ENCODE measurements at places on chromosomes 1 and 21.
A peak's percentile ranks its signal among the peaks of the same experiment; 100 is the strongest.

DNA sequence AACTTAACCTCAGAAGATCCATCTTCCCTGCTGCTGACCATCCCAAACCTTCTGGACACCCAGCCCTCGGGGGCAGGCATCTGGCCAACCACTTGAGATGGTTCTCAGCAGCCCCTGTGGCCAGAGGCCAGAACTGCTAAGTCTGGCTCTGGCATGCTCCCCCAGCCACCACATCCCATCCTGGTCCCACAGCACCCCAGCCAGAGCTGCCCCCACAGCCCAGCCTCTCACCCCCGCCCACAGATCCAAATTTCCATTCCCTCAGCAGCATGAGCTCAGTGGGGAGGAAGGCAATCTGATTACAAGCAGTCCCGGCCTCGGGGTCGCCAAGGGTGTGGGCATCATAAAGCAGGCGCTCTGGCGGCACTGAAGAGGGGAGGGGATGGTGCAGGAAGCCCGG is 45.6 kb downstream of the GLIS1 start:
- peak; percentile 40 for DNase-seq

DNA sequence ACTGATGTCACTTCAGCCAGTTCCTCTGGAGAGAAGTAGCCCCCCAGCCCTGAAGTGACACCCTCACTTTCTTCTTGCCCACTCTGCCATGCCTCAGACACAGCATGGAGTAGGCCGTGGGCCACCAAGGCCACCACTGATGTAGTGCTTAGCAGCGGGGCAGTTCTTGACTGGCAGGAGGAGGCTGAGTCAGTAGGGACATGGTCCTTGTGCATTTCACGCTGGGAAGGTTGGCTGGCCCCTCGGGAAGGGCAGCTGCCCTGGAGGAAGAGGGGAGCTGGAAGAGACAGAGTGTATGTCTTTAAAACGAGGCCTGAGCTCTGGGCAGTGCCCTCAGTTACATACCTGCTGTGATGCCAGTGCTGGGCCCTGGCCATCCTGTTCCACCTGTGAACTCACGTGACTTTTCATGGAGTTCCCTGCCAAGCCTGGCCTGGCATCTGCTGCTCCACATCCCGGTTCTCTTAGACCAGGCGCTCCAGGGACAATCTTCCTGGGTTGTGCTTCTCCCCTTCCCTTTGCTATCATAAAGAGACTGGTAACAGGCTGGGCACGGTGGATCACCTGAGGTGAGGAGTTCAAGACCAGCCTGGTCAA is 158.6 kb upstream of the TMEM51 start:
- DNase-seq, result no peak

DNA sequence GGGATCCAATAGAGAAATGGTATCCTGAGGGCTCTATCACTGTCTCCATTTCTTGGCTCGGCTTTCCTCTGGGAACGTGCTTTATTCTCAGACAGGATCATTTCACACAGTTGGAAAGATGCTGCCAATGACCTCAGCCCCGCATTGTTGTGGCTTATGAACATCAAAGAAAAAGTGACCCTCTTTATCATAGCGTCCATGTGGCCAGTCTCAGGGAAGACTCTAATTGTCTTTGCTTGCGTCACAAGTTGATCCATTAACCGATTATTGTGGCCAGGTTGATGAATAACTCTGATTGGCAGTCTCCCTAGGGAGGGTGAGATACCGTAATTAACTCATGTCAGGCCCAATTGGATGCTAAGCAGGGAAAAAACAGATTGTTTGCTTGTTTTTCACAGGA is 10.4 kb upstream of the TMEM9 start:
- DNase-seq, result no peak

GRCh38 chr21:26070822-26071425 is 99.6 kb downstream of the APP start:
- DNase-seq, result peak; percentile 87

- peak; percentile 85 for DNase-seq
Measured at GRCh38 chr1:168603501-168604110, 27.2 kb downstream of the XCL1 start.

DNA sequence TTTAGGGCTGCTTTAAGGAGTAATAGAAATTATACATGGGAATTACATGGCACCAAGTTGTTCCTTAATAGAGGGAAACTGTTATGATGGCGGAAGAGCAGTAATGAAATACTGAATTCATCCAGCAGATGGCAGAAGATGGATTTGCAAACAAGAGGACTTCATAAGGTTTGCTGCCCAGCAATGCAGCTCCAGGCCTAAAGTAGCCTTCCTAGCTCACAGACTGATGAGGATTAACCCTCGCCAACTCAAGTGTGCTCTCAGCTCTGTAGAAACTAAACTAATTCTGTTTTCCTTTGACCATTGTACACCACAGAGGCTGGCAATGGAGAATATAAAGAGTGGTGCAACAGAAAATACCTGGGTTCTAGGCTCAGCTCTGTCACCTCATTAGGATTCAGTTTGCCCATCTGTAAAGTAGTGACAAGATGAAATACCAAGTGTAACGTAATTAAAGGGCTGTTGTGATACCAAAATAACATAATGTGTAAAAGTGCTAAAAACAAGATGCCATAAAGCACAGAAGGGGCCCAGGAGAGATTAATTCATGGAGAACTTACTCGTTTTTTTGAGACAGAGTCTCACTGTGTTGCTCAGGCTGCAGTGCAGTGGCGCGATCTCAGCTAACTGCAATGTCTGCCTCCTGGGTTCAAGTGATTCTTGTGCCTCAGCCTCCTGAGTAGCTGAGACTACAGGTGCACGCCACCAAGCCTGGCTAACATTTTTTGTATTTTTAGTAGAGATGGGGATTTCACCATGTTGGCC is 102.4 kb upstream of the SERBP1 start:
- DNase-seq, result peak; percentile 87

GRCh38 chr21:43275421-43276211 is 106.8 kb downstream of the CRYAA start:
- DNase-seq, result no peak

- DNase-seq, result no peak
Measured at GRCh38 chr1:38190983-38191382, 144.4 kb upstream of the POU3F1 start.

- DNase-seq, result no peak
Measured at GRCh38 chr1:175218786-175219434, 26.3 kb upstream of the KIAA0040 start.

DNA sequence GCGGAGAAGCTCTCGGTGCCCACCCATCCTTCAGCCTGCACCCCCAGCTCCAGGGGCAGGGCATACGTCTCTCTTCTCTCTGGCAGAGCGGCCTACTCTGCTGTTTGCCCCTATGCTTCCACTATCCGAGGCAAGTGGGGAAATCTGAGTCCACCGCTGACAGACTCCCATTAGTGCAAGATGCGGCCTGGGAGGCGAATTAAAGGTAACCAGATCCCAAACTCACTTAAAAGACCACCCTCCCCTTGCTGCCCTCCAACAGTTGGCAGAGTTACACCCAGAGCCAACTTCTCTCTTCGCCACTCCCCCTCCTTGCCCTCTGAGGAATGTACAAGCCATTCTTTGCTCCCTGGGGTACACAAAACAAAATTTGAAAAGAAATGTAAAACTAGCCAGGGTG is 6.4 kb downstream of the FOXD3 start:
- DNase-seq, result no peak

DNA sequence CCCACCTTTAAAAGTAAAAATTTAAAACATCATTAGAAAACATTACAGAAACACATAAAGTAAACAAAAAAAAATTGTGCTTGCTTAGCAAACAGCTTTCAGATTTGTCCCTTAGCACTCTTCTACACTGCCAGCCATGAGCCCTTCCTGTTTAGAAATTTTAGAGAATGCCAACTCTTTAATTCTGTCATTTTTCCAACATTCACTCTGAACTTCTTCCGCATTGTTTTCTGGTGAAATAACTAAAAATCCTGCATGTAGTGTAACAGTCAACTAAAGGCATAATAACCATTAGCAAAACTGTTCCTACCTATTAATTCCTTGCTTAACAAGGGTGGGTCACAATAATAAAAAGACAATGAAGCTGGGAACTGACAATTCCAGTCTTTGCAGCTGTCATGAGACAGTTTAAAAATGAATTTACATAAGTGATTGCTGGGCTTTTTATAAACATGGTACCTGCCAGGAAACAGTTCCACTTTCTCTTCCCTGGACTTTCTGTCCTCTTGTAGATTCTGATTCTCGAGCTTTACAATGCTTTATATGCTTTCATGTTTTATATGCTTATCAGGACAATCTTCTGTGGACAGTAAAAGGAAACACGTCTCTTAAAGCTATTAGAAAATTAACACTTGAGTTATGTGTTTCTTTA is 19.0 kb downstream of the GNG12 start:
- DNase-seq, result peak; percentile 35

DNA sequence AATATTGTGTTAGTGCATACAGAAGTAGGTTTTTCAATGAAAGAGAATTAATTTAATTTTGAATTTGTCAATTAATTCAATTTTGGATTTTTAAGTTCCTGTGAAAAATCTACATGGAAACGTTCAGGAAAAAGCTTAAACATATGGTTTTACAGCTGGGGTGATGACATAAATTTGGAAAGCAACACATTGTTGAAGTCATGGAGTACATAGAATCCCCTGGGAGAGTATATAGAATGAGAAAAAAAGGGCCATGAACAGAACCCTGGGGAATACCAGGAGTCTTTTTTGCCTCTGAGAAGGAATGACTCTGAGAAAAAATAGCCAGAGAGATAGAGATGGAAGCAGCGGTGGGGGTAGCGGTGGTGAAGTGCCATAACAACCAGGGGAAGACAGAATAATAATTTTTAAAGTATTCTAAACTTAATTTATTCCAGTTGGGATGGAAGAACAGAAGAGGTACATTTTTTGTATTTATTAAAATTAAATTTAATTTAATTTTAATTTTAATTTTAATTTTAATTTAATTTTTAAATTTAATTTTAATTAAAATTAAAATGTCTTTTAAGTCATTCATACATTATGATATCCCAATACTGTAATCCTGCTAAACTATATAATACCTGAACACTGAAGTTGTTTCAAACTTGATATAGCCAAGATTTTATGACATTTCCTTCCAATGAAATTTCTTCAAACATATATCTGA is 48.9 kb downstream of the NME7 start:
- no peak for DNase-seq

DNA sequence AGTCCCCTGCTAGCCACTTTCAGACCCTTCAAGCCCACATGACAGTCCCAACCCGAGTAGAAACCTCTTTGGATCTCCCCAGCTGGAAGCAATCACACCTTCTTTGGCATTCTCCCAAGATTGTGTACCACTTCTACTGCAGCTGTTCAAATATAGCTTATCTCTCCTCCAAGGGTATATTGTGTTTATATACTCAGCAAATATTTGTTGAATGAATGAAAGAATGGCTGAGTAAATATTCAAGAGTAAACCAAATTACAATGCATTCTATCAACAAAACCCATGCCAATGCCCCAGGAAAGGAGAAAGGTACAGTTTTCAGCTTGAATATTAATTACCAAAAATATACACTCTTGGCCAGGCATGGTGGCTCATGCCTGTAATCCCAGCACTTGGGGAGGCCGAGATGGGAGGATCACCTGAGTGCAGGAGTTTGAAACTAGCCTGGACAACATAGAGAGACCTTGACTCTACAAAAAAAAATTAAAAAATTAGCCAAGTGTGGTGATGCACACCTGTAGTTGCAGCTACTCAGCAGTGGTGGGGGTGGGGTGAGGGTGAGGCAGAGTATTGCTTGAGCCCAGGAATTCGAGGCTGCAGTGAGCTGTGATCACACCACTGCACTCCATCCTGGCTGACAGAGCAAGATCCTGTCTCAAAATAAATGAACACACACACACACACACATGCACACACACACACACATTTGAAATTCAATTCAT is 68.5 kb downstream of the NIBAN1 start:
- peak; percentile 22 for DNase-seq

DNA sequence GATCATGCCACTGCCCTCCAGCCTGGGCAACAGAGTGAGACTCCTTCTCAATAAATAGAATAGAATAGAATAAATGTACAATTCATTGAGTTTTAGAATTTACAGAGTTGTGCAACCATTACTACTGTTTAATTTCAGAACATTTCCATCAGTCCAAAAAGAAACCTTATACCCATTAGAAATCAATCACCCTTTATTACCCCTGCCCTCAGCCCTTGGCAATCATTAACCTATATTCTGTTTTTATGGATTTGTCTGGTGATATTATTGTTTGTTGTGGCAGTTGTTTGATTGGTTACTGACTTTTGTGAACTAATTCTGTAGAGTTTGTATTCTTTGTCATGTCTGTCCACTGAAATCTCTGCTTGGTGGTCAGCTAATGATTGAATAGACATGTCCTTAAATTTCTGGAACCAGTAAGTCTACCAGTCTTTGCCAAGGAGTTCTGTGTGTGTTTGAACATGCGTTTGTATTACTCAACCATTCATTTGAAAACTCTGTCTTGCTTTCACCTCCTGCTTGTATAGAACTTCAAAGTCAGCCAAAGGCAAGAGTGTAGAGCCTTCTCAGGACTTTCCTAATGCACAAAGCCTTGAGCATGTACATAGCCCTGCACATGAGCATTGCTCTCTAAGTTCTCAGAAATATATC is 208.8 kb downstream of the GPR52 start:
- DNase-seq, result no peak

GRCh38 chr1:34083974-34084373 is 81.1 kb downstream of the CSMD2 start:
- DNase-seq, result no peak

DNA sequence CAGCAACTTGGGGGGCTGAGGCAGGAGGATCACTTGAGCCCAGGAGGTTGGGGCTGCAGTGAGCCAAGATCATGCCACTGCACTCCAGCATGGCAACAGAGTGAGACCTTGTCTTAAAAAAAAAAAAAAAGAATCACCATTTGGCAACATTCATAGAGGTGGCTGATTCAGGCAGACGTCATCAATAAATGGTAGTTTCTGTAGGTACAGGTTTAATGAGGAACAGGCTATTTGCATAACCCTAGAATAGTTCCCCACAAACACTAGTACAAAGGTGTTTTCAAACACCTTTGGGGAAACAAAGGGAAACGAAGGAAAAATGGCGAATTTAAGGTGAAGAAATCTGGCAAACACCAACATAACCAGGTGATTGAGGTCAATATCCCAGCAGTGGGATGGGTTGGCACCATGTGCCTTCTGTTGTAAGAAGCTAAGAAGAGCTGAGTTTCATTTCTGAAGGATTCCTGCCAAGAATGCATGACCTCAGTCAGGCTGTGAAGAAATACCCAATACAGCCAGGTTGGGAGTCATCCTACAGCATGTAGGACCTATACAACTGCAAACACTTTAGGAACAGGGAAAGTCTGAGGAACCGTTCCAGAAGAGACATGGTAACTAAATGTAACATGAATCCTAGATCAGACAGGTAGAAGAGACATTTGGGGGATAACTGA is 5.6 kb downstream of the LPAR3 start:
- DNase-seq, result peak; percentile 63

DNA sequence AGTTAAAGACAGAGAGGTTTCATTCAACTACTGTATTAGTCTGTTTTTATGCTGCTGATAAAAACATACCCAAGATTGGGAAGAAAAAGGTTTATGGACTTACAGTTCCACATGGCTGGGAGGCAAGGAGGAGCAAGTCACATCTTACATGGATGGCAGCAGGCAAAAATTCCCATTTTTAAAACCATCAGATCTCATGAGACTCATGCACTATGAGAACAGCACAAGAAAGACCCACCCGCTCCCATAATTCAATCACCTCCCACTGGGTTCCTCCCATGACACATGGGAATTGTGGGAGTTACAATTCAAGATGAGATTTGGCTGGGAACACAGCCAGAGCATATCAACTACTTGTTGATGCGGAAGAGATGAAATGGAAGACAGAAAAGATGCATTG is 9.2 kb downstream of the GPR161 start:
- DNase-seq, result no peak

GRCh38 chr1:99548943-99549605 is 96.8 kb upstream of the PALMD start:
- DNase-seq, result no peak

- DNase-seq, result no peak
Measured at GRCh38 chr1:239723776-239724367, 337.5 kb downstream of the CHRM3 start.

GRCh38 chr21:32412162-32413014 is at the start of gene EVA1C:
Gene EVA1C, plus strand, starts transcription at chr21:32412706. Its CDS starts 148 bp downstream, at chr21:32412854.
- DNase-seq, result peak; percentile 79
